ENCODE measurements at places on chromosomes 13 and 19.

DNA sequence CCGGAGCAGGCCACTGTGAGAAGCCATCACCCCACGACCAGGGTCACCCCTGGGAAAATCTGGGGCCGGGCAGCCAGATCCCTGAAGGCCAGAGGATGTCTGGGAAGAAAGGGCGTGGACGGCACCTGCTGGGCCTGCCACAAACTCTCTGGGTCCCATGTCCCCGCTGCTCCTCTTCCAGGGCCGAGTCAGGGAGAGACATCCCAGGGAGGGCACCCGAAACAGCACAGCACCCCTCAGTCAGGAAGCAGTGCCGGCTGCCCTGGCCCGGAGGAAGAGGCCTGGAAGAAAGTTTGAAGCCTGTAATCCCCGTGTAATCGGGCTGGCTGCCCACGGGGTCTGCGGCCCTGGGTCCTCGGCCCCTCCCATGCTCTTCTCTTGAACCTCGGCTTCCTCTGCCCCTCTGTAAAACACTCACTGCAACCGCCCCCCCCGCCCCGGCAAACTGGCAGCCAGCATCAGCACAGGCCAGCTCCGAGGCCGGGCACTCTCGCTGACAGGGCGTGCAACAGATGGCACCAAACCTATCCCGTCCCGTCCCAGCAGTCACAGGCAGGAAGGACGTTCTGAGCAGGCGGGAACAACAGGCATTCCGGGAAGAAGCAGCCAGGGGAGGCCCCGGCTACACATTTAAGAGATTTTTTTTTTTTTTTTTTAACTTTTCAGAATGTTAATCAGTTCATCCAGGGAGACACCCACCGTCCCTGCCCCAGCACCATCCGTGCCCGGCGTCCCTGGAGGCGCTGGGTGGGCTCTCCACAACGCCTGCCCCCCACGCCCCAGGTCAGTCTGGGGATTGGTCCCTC, 1.5 kb downstream of the SBNO2 start:
- DNase-seq = no peak

GRCh38 chr13:33087091-33087490, 70.9 kb downstream of the KL start:
- no peak for DNase-seq

- DNase-seq = no peak
Observed at GRCh38 chr13:112688560-112689302, 1.1 kb upstream of the ATP11A start.

DNA sequence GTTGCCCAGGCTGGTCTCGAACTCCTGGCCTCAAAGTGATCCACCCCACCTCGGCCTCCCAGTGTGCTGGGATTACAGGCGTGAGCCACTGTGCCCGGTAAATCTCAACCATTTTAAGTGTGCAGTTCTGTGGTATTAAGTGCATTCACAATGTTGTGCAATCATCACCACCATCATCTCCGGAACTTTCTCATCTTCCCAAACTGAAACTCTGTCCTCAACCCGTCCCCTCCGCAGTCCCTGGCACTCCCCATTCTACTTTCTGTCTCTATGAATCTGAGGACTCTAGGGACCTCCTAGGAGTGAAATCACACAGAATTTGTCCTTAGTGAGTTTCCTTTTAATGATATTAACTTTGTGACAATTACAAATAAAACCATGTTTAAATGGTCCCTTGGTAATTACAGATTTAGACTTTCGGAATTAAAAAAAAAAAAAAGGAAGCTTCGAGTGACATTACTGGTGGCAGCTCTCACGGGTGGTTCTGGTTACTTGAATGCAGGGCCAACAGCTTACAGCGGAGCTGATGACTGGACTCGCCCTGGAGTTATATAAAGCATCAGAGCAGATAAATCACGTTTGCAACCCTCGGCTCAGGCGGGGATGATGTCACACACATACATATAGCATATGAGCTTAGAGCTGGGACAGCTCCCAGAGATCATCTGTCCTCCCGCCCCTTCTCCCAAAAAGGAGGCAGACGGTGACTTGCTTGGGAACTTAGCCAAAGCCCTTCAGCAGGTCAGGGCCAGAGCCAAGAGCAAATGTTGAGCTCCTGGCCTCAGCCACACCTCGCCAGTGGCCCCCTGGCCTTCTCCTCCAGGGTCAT, 89.8 kb downstream of the ZNF557 start:
- no peak for DNase-seq

- no peak for DNase-seq
Observed at GRCh38 chr19:43525836-43526771, 897 bp downstream of the ETHE1 start.

GRCh38 chr19:6791237-6791636, 18.7 kb downstream of the VAV1 start:
- DNase-seq = no peak

- DNase-seq = no peak
Observed at GRCh38 chr13:97283888-97284287, 61.8 kb downstream of the MBNL2 start.

DNA sequence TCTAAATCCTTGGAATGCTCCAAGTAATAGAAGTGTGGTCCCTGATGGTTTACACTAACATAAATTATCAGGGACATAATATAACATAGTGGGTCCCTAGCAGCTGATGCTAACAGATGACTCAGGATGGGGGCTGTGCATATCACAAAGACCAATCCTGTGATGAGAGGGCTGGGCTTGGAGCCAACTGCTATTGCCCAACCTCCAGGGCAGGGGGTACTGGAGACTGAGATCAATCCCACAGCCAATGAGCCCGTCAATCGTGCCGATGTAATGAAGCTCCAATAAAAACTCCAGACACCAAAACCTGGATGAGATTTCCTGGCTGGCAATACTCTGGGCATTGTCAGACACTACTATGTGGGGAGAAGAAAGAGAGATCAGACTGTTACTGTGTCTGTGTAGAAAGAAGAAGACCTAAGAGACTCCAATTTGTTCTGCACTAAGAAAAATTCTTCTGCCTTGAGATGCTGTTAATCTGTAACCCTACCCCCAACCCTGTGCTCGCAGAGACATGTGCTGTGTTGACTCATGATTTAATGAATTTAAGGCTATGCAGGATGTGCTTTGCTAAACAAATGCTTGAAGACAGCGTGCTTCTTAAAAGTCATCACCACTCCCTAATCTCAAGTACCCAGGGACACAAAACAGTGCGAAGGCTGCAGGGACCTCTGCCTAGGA, 33.4 kb downstream of the ABCC4 start:
- no peak for DNase-seq

- no peak for DNase-seq
Observed at GRCh38 chr13:111322001-111322915, 1.8 kb downstream of the TEX29 start.

DNA sequence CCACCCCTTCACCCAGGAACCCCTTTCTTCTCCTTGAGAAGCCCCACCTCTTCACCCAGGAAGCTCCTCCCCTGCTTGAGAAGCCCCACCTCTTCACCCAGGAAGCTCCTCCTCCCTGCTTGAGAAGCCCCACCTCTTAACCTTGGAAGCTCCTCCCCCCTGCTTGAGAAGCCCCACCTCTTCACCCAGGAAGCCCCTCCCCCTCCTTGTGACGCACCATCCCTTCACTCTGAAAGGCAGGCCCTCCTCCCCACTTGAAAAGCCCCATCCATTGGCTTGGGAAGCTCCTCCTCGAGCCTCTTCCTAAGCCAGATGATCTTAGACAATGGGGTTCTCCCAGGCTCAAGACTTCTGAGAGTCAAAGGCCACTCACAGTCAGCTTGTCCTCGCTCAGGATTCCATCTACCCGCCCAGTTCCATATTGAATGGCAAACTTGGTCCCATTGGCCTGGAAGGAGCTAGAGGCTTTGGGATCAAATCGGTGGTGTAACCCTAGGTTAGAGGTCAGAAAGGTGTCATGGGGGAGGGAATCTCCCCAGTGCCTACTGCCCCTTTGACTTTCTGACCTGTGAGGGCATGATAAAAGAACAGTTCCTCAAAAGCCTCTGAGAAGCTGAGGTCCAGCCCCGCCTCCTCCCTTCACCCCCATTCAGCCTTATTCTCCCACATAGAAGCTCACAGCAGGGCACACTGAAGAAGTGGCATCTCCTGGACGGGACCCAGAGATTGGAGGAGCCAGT, 4.0 kb downstream of the NAPSA start:
- DNase-seq = no peak

DNA sequence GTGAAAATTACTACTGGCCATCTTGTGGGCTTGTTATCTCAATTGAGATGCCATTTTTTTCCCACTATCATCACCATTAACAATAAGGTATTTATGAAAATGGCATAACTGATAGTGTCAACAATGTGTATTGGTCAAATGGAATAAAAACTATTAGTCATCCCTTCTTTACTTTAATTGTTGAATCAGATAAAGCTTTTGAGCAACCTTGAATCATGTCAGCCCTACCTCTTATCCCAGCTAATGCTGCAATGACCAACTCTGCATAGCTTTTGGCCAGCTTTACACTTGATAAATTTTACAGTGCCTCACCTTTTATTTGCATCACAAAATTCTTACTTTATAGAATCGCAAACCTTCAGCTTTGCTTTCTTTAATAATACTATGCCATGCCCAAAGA, 784.0 kb upstream of the PRR20A start:
- DNase-seq = no peak

GRCh38 chr13:21661097-21661909, 9.6 kb upstream of the FGF9 start:
- DNase-seq = no peak

DNA sequence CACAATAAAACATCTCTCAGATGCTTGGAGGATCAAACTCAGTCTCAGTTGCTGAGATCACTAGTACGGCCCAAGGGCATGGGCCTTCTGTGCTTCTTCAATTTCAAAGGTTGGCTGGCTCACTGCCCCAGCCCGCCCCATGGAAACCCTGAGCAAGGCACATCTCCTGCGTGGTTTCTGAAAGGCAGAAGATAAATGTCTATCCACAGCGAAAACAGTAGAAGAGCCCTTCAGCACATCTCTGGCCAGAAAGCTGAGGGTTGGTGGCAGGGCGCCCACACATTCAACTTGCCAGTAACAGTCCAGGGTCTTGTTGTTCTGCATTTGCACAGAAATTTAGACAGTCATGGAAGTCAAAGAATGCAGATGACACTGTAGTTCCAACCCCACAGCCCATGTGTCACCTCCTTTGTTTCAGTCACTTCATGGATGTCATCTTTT, 24.0 kb upstream of the KATNAL1 start:
- no peak for DNase-seq

- DNase-seq = no peak
Observed at GRCh38 chr19:16016226-16017137, 59.8 kb upstream of the TPM4 start.

DNA sequence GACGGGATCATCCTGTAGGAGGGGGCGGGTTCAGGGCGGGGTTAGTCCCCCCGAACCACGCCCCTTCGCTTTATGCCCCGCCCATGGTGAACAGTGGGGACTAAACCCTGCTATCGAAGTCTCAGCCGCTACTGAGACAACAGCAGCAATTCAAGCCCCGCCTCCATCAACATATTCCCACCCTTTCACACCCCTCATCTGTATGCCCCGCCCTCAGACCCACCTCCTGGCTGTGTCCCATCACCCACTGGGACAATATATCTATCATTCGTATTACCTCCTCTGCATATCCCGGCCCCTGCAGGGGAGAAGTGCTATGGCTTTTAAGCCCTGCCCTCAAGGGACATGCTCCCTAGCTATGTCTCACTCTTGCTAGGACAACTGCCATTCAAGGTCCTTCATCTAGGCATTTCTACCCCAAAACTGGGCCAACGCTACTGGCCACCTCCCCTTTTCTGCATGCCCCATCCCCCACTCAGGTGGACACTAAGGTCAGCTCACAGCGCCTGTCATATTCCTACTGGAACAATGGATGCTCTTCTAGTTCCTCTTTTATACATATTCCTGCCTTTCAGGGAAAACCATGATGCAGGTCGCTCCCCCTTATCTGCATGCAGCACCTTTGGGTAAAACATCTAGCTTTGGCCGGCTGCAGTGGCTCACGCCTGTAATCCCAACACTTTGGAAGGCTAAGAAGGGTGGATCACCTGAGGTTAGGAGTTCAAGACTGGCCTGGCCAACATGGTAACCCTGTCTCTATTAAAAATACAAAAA, 11.9 kb downstream of the LRFN1 start:
- no peak for DNase-seq

DNA sequence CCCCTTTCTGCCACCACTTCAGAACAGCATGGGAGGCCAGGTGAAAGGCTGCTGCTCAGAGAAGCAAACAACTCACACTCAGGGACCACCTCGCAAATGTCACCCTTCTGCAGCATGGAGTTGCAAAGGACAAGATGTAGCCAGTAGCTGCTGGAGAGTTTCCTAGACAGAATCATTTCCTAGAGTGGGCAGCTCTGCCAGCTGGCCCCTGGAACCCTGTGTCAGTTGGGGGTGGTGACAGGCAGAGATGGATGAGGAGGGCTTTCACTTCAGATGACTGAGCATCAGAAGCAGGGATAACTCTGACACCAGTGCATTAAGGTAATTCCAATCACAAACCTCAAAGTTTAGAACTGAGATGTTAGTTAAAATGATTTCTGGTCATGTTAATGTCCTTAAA, 34.4 kb upstream of the EPHX3 start:
- DNase-seq = no peak

DNA sequence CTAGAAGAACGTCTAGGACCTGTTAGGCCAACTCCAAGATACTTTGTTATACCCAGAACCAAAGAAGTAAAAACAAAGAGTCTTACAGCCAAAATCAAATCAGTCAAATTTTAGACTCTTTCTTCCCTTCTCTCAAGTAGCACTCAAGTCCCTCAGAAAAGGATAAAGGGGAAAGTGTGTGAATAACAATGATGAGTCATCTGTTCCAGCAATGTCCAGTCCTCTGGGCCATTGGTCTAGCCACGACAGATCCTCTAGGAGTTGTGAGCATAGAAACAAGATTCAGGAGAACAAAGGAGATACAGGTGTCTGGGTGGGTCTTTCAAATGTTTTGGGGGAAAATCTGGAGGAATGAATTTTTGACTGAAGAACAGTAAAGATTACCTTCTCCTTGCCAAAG, 36.3 kb downstream of the STOML3 start:
- DNase-seq = no peak

DNA sequence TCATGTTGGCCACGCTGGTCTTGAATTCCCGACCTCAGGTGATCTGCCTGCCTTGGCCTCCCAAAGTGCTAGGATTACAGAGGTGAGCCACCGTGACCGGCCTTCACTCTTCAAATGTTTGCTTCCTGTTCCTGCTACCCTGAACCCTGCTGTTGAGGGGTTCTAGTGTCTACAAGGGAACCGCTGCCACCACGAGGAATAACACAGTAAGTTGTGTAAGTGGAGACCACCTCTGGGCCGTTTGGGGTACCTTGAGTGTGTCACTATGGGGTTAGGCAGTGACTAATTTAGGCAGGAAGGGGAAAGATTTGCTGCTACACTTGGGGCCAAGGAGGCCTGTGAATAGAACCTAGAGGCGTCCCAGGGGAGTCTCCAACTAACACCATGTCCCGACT, 2.2 kb upstream of the MYADM start:
- DNase-seq = no peak

GRCh38 chr19:53546758-53547513, 9.0 kb downstream of the ZNF331 start:
- DNase-seq = no peak

- DNase-seq = no peak
Observed at GRCh38 chr13:62022369-62022768, 606.7 kb upstream of the PCDH20 start.

GRCh38 chr19:42121036-42121621, 11.1 kb downstream of the POU2F2 start:
- DNase-seq = no peak

- no peak for DNase-seq
Observed at GRCh38 chr19:9934132-9934950, 2.0 kb downstream of the OLFM2 start.

All from esophagus squamous epithelium (tissue), 5 donors.